IMR-90 (cell line): ENCODE measurements at places on chromosomes 4 and X.

- no peak for DNase-seq
Observed at GRCh38 chr4:139810710-139811109, 145.1 kb downstream of the MGST2 start.

GRCh38 chr4:144104509-144105130 is 35.9 kb downstream of the GYPA start:
- no peak for DNase-seq

- no peak for DNase-seq
Observed at GRCh38 chr4:143374255-143374654, 37.6 kb downstream of the GAB1 start.

DNA sequence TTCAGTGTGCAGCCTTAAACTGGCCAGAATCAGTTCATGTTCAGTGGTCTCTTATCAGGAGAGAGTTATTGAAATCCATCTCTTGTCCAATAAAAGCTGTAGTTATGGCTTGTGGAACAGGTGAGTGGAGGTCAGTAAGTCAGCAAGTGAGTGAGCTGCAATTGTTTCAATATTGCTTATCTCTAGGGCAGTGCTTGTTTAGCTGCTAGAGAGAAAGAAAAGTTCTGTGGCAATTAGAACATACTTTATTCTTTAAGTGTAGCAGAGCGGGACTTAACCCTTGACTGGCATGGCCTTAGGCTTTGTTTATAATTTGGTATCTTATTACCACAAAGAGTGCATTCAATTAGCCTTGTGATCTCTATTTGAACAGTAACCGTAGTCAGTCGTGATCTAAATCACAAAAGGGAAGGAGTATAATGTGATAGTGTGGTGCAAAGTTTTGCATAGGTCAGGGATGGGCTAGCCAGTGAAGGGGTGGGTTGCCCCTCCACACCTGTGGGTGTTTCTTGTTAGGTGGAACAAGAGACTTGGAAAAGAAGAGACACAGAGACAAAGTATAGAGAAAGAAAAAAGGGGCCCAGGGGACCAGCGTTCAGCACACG is 6.9 kb upstream of the ETDC start:
- DNase-seq, result no peak

DNA sequence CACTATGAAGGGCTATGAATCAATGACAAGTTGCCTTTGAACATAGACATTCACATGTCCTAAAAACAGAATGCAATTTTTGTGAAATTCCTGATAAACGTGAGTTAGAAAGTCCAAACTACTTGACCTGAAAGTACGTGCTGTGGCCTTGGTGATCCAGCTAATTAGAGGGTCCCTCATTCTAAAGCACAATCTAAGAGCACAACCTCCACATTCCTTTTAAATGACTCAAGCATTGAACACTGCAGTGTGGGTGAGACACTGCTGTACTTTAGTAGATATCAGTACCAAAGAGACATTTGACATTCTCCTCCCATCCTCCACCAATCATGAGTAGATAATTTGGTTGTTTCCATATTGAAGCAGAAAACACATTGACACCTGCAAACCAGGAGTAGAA is 73.5 kb downstream of the FAM47B start:
- DNase-seq, result peak; percentile 2

GRCh38 chrX:150616863-150617198 is 48.4 kb downstream of the MTM1 start:
- peak; percentile 54 for DNase-seq

- no peak for DNase-seq
Observed at GRCh38 chr4:41189666-41190065, 24.7 kb downstream of the APBB2 start.

GRCh38 chr4:136009258-136009832 is 1522.9 kb downstream of the PCDH18 start:
- DNase-seq, result no peak

DNA sequence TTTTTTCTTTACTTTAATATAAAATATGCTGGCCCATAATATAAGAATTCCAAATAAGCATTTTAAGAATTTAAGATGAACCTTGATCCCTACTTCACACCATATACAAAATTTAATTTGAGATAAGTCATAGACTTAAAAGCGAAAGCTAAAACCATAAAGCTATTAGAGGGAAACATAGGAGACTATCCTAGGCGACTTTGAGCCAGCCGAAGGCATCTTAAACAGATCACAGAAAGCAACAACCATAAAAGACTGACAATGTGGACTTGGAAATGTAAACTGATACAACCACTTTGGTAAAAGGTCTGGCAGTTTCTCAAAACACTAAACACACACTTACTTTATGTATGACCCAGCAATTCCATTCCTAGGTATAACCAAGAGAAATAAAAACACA is 125.0 kb downstream of the EFHC2 start:
- DNase-seq, result no peak

GRCh38 chr4:169102026-169102425 is 92.0 kb upstream of the CBR4 start:
- DNase-seq, result no peak

- peak; percentile 33 for DNase-seq
Observed at GRCh38 chrX:120604361-120604782, 471 bp downstream of the MCTS1 start.

DNA sequence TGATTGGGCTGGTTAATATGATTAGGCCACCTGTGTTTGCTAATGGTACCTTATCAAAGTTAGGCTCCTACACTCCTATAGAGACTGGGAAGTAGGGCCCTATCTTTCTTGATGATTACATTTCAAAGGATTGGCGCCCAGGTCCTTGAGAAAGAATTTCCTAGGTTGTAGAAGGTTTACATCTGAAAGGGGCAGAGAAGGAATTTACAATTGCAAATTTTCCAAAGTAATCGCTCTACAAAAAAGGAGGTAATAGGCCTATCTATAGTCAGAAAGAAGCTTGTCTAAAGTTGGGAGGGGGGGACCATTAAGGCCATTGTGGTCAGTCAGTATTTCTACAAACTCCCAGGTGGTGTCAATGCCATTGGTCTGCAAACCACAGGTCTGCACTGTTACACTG is 638.4 kb downstream of the IL1RAPL1 start:
- DNase-seq, result no peak
